Activated CD4-positive, alpha-beta T cell treated with anti-CD3 and anti-CD28 coated beads, Interleukin-2, amount 50 U/mL, for 1 hour (primary cell): ENCODE measurements at places on chromosomes 2 and 18.

DNA sequence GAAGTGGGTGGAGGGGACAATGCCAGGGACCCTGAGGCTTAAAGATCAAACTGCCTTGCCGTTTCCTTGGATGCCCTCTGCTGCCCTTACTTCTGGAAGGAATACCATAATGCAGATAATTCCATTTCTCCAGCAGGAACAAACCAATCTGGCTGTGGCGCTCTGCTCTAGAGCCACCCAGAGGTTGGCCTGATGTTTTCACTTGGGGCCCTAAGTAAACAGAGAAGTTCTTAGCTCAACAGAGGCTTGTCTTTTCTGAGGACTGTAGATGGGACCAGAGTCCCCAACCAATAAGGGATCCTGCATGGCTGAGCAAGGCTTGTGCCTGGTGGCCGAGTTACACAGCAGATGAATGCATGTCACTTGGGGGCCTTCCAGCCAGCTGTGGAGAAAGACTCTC is 230.2 kb downstream of the ZBTB7C start:
- DNase-seq, result no peak

GRCh38 chr2:218644721-218645120 is 14.7 kb downstream of the ZNF142 start:
- DNase-seq, result no peak

DNA sequence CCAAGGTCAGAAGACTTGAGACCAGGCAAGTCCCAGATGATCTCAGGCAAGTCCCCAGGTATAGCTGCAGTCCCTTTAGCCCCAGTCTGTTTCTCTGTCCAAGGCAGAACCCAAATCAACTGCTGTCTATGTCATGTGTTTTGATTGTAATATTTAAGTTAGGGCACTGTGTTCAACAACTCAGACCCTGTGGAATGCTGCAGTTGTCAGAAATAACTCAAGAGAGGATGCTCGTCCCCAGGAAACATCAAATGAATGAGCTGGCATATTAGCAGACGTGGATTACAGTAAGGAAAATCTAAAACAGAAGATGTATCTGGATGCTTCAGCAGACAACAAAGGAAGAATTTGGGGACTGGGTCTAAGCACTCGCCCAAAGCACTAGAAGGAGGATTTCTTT is 70.1 kb downstream of the BCL11A start:
- DNase-seq, result no peak

DNA sequence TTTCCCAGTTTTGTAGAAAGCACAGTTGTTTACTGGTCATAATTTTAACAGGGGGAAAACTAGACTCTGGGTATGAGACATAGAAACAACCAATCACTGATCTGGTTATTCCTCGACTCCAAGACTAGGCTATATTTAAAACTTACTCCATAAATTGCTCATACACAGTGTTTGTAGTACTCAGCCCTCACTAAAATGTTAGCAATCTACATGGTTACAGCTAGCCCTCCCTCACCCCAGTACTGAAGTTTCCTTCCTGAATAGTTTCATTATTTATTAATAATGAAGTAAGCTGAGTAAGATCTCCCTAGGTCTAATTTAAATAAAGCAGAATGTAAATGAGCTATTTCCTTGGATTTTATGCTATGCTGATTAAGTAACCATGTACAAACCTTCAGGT is 275.1 kb downstream of the CDH20 start:
- DNase-seq, result no peak

- no peak for DNase-seq
Measured at GRCh38 chr2:26613241-26614215, 27.6 kb downstream of the CIB4 start.

- DNase-seq, result no peak
Measured at GRCh38 chr2:73611193-73611592, 31.0 kb downstream of the NAT8 start.

GRCh38 chr2:169230204-169230603 is 132.1 kb downstream of the LRP2 start:
- no peak for DNase-seq

GRCh38 chr2:36843838-36844237 is 122.5 kb downstream of the STRN start:
- DNase-seq, result no peak

GRCh38 chr18:60987963-60988362 is 345.3 kb upstream of the CDH20 start:
- no peak for DNase-seq

- no peak for DNase-seq
Measured at GRCh38 chr2:173021939-173022371, 53.7 kb upstream of the MAP3K20 start.

GRCh38 chr18:79299272-79299671 is 96.5 kb upstream of the NFATC1 start:
- DNase-seq, result no peak
